Fibroblast of the aortic adventitia (primary cell): ENCODE measurements at places on chromosomes 2 and 18.

DNA sequence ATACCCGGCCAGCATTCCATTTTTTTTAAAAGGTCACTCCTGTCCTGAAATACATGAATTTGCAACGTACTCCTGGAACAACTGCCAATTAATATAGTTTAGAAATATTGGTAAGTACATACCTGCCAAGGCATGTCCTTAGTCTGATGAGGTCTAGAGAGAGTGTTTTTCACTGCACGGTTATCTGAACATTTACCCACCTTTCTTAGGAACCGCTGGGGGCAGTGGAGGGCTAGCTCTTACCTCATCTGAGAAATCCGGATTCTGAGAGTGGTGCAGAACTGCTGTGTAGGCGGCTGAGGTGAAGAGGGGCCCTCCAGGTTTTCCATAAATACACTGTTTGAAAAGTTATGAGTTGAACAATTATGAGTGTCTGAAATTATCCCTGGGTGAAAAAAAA, 133.1 kb upstream of the CCDC195 start:
- DNase-seq = no peak

DNA sequence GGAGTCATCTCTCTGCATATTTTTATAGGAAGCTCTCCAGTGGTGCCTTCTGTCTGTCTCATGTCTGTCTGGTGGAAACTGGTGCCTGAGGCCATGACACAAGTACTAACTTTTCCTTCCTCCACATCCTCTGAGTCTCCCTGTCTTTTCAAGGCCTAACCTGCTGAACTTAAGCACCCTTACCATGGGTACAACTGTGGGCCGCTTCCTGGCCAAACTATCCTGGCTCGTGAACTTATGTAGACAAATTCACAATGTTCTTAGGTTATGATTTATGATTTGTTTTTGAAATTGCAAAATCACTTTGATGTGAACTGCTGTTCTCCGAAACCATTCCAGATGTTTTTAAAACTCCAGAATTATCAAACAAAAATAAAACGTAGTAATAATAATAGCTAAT, 804.5 kb upstream of the POU3F3 start:
- no peak for DNase-seq

GRCh38 chr18:23485386-23485785, 17.9 kb upstream of the RMC1 start:
- DNase-seq = no peak

DNA sequence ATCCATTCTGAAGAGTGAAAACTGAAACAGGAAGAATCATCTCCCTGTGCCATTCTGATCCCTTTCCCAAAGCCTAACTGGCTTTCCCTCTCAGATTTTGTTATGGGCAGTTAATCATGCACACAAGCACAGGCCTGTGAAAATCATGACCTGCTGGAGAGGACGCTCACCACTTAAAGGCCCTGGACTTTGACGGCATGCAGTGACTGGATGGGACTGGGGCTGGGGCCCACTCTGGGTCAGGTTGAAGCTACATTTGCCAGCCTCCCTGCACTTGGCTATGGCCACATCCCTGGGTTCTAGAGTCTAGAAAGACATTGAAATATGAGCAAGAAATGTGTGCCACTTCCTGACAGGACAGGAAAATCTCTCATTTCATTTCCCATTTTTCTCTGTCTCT, 12.9 kb downstream of the PDE11A start:
- DNase-seq = no peak

GRCh38 chr18:53991805-53992204, 232.7 kb downstream of the MBD2 start:
- DNase-seq = peak; percentile 45
